Skin of body (tissue), 3 donors: ENCODE measurements at places on chromosomes 3 and 15. TPM values are rescaled to one million over a fixed set of nuclear protein-coding genes. Genes with fewer than 3 reads are reported as not detected.

DNA sequence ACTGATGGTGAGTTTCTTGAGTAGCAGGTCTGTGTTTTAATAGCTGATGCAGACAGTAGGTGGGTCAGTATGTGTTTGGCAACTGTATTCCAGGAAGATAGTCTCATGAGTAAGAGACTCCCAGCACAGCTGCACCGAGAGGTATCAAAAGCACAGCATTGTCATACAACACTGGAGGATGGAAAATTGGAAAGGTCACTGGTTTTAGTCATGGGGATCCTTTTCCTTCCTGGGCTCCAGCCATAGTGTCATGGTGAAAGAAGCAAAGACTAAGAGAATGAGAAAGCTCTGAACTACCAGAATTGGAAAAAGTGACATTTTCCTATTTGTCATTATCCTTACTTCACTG is 61.5 kb downstream of the P3H2 start:
- peak; percentile 12 for DNase-seq

DNA sequence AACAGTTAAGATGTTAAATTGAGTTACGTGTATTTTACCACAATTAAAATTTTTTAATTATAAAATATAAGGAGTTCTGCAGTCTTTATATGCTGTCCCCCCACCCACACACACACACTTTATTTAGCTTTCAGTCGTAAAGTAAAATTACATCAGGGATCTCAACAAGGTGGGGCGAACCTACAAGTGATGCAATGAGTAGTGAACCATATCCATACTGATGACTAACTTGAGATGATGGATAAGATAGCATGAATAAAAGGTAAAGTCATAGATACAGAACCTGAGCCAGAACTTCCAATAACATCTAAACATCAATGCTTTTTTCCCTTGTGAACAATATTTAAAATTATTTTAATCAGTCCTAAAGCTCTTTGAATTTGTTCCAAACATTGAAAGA is 77.2 kb downstream of the VPS13C start:
- DNase-seq, result no peak

DNA sequence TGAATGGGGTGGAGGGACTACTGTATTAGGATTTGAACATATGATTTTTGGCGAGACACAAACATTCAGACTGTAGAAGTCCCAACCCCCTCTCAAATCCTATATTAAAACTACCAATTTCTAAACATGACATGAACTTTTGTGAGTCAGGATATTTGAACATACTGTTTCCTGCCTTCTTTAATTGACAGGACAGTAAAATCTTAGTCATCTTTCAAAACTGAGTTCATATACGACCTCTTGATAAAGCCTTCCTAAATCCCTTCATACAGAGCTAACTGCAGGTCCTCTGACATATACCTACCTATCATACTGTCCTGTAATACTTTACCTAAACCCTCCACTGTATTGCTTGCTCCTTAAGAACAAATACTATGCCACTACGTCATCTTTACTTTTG is 23.5 kb downstream of the ALDH1A2 start:
- no peak for DNase-seq

DNA sequence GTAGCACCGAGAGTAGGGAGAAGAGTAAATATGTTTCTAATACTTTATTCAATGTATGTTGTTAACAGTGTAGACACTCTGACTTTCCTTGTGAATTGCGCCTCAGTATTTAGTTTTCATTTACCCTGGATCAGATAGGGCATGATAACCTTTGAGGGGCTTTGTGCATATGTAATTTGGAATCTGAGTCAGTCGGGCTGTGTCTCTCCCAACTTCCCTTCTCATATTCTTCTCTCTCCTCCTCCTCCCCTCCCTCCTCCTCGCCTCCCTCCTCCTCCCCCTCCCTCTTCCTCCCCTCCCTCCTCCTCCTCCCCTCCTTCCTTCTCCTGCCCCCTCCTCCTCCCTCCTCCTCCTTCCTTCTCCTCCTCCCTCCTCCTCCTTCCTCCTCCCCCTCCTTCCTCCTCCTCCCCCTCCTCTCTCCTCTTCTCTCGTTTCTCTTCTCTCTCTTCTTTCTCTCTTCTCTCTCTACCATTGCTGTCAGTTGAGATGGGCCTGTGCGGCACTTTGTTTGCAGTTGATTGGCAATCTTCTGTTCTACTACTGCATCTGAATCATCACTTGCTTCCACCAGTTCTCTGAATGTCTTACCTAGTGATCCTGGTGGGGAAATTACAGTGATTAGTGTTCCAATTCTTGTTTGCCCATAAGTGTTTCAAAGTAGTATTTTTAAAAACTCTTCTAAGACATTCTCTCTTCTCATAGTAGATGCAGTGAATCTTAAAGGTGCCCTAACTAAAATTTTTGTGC is 162.3 kb downstream of the PGPEP1L start:
- DNase-seq, result no peak

- no peak for DNase-seq
These were observed 88.7 kb downstream of the PLXNA1 start for GRCh38 chr3:127071597-127072001.

Gene LRTM1
- 7.4 TPM for total RNA-seq

Gene CCDC54
- not detected for total RNA-seq

Gene BUB1B
- total RNA-seq, result 17.6 TPM

Gene CLSTN2
- 2.9 TPM for total RNA-seq
